ENCODE measurements at places on chromosomes 12 and 14.
A peak's percentile ranks its signal among the peaks of the same experiment; 100 is the strongest.

- DNase-seq, result no peak
Observed at GRCh38 chr12:89645434-89645833, 63.2 kb downstream of the ATP2B1 start.

GRCh38 chr12:55925371-55925770, 2.3 kb downstream of the PYM1 start:
- DNase-seq, result no peak

GRCh38 chr12:93638095-93638494, 39.1 kb upstream of the CRADD start:
- no peak for DNase-seq

DNA sequence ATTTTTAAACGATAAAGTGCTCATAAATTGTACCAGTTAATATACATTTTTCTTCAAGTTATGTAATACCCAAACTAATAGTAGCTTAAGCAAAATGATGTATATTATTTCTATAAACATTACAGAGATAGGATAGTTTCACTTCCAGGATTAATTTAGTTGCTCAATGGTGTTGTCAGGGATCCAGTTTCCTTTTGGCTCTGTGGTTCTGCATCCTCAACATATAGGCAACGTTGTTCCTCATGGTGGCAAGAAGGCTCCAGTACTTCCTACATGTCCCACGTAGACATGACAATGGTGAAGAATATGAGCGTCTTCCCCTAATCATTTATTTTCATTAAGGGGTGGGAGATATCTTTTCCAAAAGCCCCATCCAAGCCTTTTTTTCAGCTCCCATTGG, 60.7 kb upstream of the DCD start:
- no peak for DNase-seq

DNA sequence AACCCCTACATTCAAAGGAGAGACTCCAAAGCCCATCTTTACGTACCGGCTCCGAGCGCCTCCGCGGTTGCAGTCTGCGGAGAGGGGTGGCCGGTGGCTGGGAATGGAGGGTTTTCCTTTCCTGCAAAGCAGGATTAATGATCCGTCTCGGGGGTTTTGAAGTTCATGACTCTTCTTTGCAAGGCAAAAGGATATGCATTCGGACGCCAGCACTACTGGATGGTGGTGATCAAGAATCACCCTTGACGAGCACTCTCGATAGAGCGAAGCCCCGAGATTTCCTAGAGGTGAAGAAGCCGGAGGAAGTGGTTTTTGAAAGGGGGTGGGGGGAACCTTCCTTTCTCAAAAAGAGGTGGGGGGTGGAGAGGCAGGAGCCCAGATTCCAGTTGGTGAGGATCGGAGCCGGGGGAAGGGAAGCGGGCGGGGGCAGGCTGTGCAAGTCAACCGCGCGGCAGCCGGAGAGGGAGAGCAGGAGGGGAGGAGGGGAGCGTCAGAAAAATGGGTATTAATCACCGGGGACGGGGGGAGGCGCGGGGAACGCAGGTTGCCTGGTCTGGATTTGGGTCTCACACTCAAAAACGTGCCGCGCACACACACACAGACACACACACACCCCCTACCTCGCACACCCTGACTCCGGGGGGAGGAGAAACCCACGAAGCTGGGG, at the start of gene GRIN2B:
GRIN2B (minus strand) TSS at position 307 of the 667 bp plus-strand sequence. CDS start 115,394 bp downstream, outside the sequence.
- DNase-seq, result peak; percentile 67
